Stimulated activated CD4-positive, alpha-beta T cell treated with anti-CD3 and anti-CD28 coated beads, Interleukin-2, amount 100 ng/mL, for 24 hours (primary cell): ENCODE measurements at places on chromosomes 6 and 20.
A peak's percentile ranks its signal among the peaks of the same experiment; 100 is the strongest.

DNA sequence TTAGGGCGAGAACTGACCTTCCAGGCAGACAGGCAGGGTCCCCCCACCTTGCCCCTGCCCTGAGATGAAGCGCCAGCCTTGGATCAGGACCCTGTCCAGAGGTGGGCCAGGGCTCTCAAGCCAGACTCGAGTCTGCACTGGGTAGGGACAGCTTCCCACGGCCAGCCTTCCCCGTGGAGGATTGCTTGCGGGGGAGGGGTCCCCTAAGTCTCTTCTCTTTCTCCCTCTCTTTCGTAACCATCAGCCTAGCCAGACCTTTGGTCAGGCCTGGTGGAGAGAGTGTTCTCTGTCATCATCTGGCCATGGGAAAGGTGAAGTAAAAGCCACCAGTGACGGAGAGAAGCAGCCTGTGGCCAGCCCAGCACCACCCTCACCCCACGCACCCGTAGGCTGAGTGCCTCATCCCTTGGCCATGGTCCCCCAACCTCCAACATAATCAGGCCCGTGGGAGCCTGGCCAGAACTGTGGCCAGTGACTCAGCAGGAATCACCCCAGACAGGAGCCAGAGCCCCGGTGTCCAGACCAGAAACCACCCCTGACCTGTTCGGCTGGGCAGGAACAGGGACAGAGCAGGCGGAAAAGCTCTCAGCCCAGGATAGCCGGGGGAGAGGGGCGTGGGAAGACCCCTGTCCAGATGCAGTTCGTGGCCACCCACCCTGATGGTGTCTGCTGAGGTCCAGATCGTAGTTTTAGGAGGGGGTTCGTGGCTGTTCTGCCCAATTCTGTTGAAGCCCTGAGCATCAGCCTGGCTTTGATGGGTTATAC is 47.1 kb downstream of the SNAI1 start:
- DNase-seq = no peak

GRCh38 chr6:13287104-13287503 is 41.2 kb downstream of the TBC1D7 start:
- no peak for DNase-seq

DNA sequence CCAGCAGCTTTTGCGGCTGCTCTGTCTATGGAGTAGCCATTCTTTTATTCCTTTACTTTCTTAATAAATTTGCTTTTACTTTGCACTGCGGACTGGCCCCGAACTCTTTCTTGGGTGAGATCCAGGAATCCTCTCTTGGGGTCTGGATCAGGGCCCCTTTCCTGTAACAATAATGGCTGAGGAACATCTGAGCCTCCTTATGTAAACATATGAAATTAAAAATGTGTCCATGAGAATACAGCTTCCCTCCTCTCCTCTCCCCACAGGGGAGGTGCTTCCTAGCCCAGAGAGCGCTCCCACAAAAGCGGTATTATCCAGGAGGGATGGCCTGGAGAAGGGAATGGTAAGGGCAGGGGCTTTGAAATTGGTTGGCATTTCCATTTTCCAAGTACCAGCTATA is 81.1 kb downstream of the PSMG4 start:
- no peak for DNase-seq

- DNase-seq = no peak
These were observed 33.6 kb upstream of the ID4 start for GRCh38 chr6:19803331-19804204.

DNA sequence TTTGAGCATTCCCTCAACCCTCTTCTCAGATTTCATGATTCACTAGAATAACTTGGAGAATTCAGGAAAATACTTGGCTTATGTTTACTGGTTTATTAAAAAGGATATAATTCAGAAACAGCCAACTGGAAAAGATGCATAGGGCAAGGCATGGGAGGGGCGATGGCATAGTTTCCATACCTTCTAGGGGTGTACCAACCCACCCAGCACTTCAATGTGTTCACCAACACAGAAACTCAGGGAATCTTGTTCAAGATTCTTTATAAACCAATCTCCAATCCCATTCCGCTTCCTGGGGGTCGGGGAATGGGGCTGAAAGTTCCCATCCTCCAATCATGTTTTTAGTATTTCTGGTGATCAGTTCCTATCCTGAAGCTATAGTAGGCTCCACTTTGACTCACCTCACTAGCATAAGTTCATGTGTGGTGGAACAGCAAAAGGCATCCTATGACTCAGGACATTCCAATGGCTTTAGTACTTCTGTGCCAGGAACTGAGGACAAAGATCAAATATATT is 164.4 kb downstream of the SIM1 start:
- DNase-seq = no peak

GRCh38 chr20:11716239-11716944 is 201.3 kb upstream of the BTBD3 start:
- no peak for DNase-seq

DNA sequence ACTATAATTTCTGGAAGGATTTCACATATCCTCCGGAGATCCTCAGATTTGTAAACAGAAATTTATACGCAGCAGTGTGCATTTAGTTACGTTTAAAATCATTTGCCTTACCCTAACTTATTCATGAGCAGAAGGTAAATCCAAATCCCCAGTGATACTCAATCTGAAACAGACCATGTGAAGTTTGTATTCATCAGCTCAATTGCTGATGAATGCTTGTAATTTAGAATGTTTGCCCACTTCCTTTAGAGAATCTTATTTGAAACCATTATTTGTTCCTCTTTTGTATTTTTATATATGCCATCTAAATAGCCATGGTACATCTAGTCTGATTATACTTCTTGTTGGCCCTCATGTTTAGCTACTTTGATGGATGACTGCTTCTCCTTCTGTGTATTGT is 15.4 kb downstream of the TAAR1 start:
- no peak for DNase-seq

- no peak for DNase-seq
These were observed 406.5 kb downstream of the KIF16B start for GRCh38 chr20:16166737-16167136.

GRCh38 chr20:61929971-61930666 is 135.6 kb downstream of the TAF4 start:
- DNase-seq = no peak

- DNase-seq = no peak
These were observed 41.1 kb downstream of the ROS1 start for GRCh38 chr6:117384659-117385058.

- DNase-seq = no peak
These were observed 26.8 kb downstream of the MANBAL start for GRCh38 chr20:37316116-37316774.

DNA sequence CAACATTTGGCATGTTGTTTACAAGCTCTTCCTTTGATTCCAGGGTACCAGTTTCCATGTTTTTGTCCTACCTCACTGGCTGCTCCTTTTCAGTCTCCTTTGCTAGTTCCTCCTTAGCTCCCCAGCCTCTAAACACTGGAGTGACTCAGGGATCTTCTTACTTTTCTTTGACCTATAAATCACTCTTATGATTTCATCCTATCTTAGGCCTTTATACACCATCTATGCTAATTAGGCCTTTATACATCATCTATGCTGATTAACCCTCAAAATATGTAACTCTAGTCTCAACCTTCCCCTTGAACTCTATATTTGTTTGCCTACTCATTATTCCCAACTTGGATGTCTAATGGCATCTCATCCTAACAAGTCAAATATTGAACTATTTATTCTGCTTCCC is 9.5 kb downstream of the TMEM30A start:
- DNase-seq = no peak

GRCh38 chr6:145278163-145278807 is 457.0 kb downstream of the EPM2A start:
- DNase-seq = no peak

DNA sequence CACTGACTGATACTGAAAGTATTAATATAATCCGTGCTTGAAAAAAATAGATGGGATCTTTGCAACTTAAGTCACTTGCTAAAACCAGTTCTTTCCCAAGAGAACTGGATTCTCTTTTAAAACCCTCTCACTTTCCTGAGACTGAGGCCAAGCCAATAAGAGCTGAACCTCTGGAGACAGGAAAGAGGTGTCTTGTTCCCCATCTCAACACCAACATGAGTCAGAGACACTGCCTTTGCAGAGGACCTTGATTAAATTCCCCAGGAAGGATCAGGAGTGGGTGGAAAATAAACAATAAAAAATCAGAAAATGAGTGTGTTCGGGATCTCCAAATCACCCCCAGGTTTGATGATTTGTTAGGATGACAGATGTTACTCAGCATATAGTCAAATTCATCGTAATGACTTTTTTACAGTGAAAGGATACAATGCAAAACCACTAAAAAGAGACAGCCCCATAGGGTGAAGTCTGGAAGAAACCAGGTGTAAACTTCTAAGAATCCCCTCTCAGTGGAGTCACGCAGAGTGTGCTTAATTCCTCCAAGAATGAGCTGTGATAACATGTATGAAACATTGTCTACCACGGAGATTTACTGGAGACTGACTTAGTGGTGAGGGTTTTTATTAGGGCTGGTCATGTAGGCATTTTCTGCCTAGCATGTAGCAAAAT is 122.8 kb upstream of the BEND3 start:
- no peak for DNase-seq

DNA sequence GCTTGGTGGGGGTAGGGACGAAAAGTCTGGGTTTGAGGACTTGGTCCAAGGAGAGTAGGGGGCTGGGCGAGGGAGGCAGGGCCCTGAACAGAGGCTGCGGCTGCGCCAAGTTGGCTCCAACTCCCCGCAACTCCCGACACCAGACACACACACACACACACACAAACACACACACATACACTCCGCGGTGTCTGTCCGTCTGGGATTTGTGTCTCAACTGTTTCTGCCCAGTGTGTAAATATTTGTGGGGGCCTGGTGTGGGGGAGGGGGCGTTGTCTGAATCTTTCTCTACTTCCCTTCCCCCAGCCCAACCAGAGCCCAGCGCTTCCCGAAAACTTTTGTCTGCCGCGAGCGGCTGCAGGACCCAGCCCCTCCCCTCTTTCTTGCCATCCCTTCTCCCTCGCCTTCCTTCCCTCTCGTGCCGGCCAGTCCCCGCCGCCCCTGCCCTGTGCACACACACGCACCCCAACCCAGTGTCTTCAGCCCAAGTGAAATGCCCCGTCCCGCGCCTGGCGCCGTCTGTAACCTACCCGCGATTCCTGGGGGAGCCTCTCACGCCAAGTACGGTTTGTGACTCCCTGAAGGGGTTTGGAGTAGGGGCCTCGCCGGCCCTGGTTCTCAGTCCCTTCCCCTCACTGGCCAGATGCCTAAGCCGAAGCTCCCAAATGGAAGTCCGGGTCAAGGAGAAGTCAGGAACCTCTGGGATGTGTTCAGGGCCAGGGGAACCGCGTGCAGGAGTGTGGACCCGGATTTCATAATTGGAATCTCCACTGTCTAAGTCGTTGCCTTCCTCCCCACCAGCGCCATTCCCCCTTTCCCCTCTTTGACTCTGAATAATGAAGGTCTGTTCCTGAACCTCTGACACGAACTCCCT is 904 bp downstream of the MDFI start:
- no peak for DNase-seq

DNA sequence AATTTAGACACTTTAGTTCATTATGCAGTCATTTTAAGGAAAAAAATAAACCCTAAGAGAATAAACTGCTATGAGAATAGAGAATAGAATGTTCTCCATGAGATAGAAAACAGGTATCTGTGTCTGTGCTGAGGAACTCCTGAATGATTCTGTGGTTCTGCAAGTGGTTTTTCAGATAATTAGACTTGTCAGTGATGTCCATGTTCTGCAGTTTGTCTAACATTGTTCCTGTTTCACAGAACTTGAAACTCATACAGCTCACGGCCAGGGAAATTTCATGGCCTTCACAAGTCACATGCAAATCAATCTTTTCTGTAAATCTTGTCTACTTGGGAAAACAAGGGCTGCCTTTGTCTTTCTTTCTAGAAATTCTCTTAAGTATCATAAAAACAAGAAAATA is 73.4 kb upstream of the HMGCLL1 start:
- no peak for DNase-seq

DNA sequence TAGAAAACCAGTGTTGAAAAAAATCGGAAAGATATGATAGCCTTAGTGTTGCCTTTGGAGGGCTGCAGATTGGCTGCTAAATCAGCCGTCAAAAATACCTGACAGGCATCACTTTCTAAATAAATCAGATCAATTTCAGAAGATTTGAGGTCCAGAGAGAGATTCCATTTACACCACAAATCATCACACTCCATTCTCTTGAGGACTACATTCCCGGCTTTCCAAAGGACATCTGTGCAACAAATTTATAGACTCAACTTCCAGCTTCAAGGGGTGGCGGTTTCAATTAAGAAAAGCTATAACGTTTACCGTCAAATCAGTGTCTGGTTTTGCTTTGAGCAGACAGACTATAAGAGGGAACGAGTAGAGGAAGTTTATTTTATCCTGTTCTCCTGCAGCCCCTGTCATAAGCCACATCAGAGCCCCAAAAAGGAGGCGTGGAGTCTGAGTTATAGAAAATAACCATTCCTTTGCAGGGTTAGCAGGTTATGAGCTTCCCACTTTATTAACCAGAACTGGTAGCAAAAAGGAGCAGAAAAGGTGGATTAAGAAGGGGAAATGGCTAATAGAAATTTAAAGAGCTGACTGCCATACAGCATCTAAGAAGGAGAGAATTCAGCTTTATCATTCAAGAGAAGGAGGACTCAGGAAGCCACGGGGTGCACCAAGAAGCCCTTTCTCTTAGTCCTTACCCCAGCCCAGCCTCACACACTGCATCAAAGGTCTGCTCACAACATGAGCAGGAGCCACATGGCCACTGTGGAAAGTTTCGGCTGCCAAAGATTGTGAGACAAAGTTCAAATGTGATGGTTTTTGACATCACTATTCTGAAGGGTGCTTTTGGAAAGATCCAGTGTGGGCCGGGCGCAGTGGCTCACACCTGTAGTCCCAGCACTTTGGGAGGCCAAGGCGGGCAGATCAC is 12.9 kb upstream of the UQCC2 start:
- peak; percentile 11 for DNase-seq

DNA sequence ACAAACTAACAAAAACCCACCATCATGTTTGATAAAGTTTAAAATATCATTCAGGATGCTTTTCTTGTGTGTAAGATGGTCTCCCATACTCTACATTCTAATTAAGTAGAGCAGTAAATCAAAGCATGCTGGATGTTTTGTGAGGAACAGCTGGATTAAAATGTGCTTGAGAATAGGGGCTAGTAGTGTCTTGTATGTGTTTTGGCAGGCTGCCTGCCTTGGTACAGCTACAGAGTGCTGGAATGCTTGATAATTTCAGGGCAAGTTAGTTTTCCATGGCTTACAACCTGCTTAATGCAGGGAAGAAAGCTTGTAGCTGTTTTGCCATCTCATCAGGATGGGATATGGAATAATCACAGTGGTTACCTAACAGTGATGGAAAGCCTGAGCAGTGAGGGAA is 636.6 kb upstream of the MMS22L start:
- no peak for DNase-seq

GRCh38 chr6:107156617-107157016 is 41.3 kb upstream of the BEND3 start:
- no peak for DNase-seq
